Neural progenitor cell (in vitro differentiated cells): ENCODE measurements at places on chromosomes 2 and 18.
A peak's percentile ranks its signal among the peaks of the same experiment; 100 is the strongest.

GRCh38 chr2:203225423-203226039 lies 13.3 kb upstream of the CYP20A1 start:
- H3K27ac ChIP-seq: no peak overlapping the region
- no peak overlapping the region for H3K4me3 ChIP-seq
- peak; percentile 42 for DNase-seq
- H3K27me3 ChIP-seq: no peaks in the 10 kb centered on the region
- no peaks in the 10 kb centered on the region for H3K36me3 ChIP-seq

GRCh38 chr2:97935719-97936161 lies 60.0 kb downstream of the TMEM131 start:
- peaks cover 14% of the 10 kb centered on the region for H3K4me1 ChIP-seq
- no peaks in the 10 kb centered on the region for H3K27me3 ChIP-seq
- no peak overlapping the region for H3K27ac ChIP-seq
- H3K4me3 ChIP-seq: peak overlapping the region; percentile 17
- DNase-seq: peak; percentile 45
- H3K36me3 ChIP-seq: no peaks in the 10 kb centered on the region

- no peak overlapping the region for H3K4me3 ChIP-seq
- peaks cover 100% of the 10 kb centered on the region for H3K27me3 ChIP-seq
- no peak overlapping the region for H3K27ac ChIP-seq
- no peaks in the 10 kb centered on the region for H3K36me3 ChIP-seq
Observed at GRCh38 chr2:222427646-222428301, 3.4 kb downstream of the SGPP2 start.

DNA sequence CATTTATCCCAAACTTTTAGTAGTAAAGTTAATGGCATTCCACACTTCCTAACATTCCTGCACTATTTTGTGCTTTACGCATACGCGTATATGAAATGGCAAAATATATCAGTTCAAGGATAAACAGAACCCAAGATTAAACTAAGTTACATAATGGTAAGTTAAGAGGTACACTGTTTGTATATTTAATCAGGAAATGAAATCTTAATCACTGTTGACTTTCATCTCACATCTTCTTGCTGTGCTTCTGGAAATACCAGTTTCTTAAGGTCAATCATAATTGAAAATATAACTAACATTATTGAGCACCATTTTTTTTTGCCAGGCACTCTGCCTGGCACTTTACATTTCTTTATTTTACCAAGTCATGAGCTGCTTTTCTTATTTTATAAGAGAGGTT lies 565.2 kb downstream of the LRP1B start:
- no peak overlapping the region for H3K4me3 ChIP-seq
- no peak overlapping the region for H3K27ac ChIP-seq
- H3K36me3 ChIP-seq: no peaks in the 10 kb centered on the region
- no peaks in the 10 kb centered on the region for H3K27me3 ChIP-seq
- DNase-seq: no peak

- no peaks in the 10 kb centered on the region for H3K36me3 ChIP-seq
- no peaks in the 10 kb centered on the region for H3K4me1 ChIP-seq
- peaks cover 14% of the 10 kb centered on the region for H3K27me3 ChIP-seq
- DNase-seq: no peak
- no peak overlapping the region for H3K27ac ChIP-seq
- no peak overlapping the region for H3K4me3 ChIP-seq
Observed at GRCh38 chr2:118577202-118577601, 270.2 kb downstream of the EN1 start.

GRCh38 chr2:127362971-127363370 lies 24.8 kb downstream of the MAP3K2 start:
- no peak for DNase-seq
- H3K27ac ChIP-seq: no peak overlapping the region
- peaks cover 8% of the 10 kb centered on the region for H3K4me1 ChIP-seq
- H3K4me3 ChIP-seq: no peak overlapping the region
- no peaks in the 10 kb centered on the region for H3K27me3 ChIP-seq

DNA sequence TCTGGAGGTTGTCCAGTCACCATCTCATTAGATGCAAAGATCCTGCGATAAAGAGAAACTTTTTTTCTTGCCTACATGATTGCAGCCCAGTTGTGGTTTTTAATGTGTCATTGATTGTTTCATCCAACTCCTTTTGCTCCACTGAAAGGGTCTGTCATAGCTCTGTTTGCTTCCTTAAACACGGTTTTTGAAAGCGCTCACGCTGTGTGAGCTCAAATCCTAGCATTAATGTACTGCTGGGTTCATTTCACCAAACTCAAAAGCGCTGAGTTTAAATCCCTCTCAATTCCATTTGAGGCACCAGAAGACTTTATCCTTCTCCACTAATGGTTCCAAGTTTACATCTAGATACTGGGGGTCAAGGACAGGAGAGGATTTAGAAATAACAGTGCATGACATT lies 53.6 kb downstream of the CDK15 start:
- no peaks in the 10 kb centered on the region for H3K27me3 ChIP-seq
- H3K36me3 ChIP-seq: no peaks in the 10 kb centered on the region
- peak overlapping the region; percentile 37 for H3K4me3 ChIP-seq
- peak; percentile 54 for DNase-seq
- no peak overlapping the region for H3K27ac ChIP-seq

- no peaks in the 10 kb centered on the region for H3K27me3 ChIP-seq
- peaks cover 10% of the 10 kb centered on the region for H3K4me1 ChIP-seq
- H3K36me3 ChIP-seq: no peaks in the 10 kb centered on the region
- no peak overlapping the region for H3K27ac ChIP-seq
Observed at GRCh38 chr2:120937686-120938044, 202.0 kb downstream of the GLI2 start.

DNA sequence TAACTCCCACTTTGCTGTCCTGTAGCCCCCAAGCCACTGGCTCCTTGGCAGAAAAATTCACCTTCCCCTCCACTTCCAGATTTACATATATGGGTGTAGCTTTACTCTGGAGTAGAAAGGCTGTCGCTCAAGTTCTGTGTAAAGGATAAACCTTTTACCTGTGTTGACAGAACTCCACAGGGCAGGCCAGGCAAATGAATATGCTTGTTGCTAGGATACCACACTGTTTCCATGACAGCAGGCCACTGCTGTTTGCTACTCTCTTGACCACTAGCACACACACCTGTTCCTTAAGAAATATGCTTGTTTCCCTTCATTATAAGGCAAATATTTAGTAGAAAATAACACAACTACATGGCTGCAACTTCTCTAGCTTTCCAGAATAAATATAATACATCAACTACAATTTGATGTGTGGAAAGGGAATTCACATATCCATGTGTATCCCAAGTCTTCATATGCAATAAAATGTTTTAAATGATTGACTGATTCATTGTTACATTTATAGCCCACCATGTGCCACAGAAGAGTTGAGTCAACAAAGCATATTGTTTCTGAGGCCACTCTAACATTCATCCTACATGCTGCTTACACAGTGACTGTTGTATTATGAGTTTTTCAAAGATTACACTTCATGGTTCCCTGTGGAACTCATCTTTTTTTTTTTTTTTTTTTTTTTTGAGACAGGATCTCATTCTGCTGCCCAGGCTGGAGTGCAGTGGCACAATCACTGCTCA lies 56.2 kb upstream of the ROCK1 start:
- H3K36me3 ChIP-seq: no peaks in the 10 kb centered on the region
- no peak overlapping the region for H3K27ac ChIP-seq
- no peaks in the 10 kb centered on the region for H3K27me3 ChIP-seq
- H3K4me1 ChIP-seq: no peaks in the 10 kb centered on the region
